ENCODE measurements at places on chromosomes 2 and 18. TPM values are rescaled to one million over a fixed set of nuclear protein-coding genes. Genes with fewer than 3 reads are reported as not detected.

Gene CRACDL
- total RNA-seq = 29.1 TPM

Gene CAPN14
- total RNA-seq = 0.47 TPM

Gene SH3RF3
- total RNA-seq = 16.5 TPM

Gene TFPI
- 10.5 TPM for total RNA-seq

Measured in testis (tissue), 5 donors.